ENCODE measurements at places on chromosomes 4 and X.

GRCh38 chr4:110480746-110481271, 4.9 kb downstream of the ENPEP start:
- no peak for DNase-seq

DNA sequence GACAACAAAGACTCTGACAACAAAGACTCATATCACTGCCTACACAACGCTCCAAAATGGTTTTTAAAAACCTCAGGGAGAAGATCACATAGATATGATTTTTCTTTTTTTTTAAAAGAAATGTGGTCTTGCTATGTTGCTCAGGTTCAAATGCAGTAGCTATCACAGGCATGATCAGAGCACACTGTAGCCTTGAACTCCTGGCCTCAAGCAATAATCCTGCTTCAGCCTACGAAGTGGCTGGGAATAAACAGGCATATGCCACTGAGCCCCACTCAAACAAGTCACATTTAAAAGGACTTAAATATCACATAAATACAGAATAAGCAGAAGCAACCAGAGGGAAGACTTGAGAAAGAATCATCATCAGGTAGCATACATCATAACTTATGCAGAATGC, 14.7 kb downstream of the DHX15 start:
- no peak for DNase-seq

DNA sequence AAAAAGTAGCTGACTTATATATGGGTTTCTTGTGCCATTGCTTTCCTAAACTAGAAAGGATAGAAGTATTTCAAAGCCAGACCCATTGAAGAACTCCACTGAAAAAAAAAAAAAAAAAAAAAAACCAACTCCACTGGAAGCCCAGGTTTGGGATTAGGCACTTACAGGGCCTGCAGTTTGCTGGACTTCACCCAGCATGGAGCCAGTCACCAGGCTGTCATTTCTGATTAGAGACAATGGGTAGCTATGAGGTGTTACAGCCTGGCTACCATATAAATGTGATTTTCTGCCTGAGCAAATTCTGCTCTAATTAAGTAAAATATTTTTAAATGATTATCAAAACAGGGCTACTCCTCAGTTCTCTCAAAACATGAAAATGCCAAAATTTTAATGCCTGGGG, 49.5 kb downstream of the HS6ST2 start:
- no peak for DNase-seq

GRCh38 chr4:162360369-162361149, 196.8 kb upstream of the FSTL5 start:
- DNase-seq: no peak

GRCh38 chr4:57131849-57132742, 21.9 kb upstream of the IGFBP7 start:
- no peak for DNase-seq

DNA sequence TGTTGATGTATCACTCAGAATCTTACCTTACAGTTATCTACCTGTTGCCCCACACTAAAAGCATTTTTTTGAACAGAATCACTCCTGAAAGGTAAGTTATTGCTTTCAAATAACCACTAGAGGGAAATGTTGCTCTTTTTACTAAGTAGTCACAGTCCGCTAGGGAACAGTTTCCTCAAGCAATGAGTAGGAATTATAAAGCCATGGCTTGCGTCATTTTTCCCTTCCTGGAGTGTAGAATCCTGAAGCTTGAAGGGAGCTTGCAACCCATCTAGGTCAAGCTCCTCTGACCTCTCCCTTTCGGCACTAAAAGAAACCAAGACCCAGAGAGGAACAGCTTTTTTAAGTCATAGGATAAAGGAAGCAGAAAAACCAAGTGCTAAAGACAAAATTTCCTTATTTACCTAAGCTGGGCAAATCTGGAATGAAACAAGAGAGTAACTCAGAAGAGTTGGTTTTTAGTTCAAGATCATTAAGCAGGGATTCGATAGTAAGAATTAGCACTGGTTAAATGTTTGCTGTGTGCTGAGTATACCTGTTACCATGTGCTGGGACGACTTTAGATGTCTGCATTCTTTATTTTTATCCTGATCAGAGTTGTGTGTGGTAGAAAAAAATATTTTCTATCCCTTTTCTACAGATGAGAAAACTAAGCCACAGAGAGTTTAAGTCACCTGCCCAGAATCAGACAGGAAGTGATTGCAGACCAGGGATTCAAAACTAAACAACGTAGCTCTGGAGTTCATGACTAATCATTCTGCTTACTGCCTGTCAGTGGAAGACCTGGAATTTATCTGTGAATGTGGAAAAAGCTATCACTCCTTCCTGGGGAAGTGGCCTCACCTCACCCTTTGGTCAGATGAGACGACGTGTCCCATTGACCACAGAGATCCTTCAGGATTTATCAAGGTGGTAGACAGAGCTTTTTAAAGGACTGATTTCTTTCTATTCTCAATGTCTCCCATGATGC, 631.5 kb downstream of the RAB28 start:
- peak; percentile 22 for DNase-seq

- peak; percentile 0 for DNase-seq
Measured at GRCh38 chrX:35406386-35406785, 391.8 kb upstream of the MAGEB16 start.

DNA sequence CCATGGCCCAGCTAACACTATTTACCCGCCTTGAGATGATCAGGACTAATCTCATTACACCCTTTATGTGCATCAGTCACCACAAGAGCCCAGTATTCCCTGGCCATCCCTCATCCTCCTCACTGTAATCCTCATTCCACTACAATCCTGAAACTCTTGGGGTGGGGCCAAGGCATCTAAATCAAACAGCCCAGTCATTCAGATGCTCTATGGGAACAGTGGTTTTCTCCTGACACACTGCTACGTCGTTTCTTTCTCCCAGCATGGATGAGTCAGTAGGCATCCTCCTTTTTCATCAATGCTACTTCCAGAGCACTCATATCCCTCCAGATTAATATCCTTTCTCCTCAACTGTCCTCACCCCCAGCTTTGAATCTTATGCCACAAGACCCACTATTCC, 5.6 kb downstream of the SDAD1 start:
- peak; percentile 64 for DNase-seq

DNA sequence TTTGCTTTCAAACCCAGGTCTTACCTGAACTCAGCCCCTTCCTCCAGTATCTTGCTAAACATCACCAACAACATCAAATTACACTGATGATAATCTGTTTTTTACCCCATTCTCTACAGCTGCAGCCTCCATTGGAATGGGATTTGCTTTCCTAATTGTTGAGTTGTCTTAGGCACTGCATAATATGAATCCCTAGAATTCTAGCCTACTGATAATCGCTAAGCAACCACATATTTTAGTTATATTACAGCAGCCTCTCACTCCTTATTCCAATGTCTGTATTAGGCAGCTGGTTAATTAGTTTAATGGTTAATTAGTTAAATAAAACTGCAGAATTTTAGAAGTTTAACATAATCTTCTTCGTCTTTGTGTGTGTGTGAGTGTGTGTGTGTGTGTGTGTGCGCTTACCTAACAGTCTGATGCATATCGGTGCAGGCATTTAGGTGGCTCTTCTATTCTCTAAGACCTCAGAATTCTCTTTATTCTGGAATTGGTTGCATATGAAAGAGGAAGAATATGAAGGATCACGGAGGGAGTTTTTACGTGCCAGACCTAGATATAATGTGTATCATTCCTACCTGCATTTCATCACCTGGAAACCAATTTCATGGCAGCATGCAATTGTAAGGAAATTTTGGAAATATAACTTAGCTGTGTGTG, 5.3 kb upstream of the COMMD8 start:
- no peak for DNase-seq

- no peak for DNase-seq
Measured at GRCh38 chr4:133584714-133585113, 435.6 kb downstream of the PCDH10 start.

- DNase-seq: no peak
Measured at GRCh38 chr4:55947254-55947882, 1.4 kb upstream of the CEP135 start.

DNA sequence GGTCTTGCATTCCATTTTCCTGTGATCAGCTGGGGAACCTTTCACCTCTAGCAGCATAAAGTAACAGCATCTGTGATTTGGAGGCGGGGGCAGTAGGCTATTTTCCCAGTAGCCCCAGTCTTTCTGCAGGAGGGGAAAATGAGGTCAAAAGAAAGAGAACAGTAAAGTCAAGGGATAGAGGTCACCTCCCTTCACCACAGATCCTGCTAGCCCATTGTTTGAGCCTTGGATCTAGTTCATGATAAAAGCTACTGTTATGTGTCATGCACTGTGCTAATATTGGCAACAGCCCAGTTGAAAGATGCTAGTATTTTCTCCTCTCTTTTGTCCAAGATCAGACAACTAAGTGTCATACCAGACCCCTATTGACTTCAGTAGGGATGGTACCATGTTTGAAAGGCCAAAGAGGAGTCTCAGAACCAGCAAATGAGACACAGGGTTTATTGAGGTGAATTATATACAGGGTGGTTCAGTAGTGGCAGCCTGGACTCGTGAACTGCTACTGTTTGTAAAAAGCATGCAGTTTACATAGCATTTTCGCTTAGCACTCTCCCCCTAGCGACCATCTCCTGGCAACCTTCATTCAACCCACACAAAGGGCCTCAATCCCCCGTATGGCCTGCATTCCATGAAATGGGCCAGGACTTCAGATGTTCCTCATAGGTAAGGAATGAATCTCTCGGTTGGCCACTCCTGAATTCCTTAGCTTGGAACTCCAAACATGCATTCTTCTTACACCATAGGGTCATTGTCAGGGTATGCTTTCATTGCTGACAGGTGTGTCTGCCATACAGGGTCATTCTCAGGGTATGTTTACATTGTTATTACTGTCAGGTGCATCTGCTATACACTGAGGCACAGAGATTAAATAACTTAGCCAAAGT, 170.0 kb upstream of the FRMPD4 start:
- DNase-seq: peak; percentile 3
